ENCODE measurements at places on chromosomes 6 and 20.

DNA sequence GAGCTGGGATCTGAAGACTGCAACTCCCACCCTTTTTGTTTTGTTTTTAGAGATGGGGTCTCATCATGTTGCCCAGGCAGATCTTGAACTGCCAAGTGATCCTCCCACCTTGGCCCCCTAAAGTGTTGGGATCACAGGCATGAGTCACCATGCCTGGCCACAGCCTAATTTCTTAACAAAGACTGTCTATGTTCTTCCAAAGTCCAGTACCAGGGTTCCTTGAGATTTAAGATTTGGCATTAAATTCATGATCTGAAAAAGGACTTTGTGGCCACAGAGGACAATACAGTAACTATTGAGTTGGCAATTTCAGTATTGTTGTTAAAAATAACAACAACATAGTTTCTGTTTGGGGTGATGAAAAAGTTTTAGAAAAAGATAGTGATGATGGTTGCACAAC, 28.7 kb upstream of the BEND3 start:
- H3K4me1 ChIP-seq = no peaks in the 10 kb centered on the region
- no peak overlapping the region for H3K27ac ChIP-seq
- no peak for DNase-seq
- no peak overlapping the region for H3K4me3 ChIP-seq
- no peaks in the 10 kb centered on the region for H3K27me3 ChIP-seq

DNA sequence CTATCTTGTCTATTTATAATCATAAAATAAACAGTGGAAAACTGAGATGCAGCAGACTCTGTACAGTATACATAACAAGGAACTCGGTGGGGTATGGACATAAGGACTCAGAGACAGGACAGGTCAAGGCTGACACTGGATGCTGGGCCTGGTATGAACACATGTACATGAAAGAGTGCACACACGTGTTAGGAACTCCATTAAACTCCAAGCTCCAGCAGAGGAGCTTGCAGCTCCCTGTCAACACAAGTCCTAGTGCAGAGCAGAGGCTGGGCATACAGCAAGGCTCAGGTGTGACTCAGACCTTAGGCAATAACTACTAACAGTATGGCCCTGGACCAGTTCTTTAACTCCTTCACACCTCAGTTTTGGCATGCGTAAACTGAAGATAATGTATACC, 17.1 kb downstream of the NAPB start:
- peak; percentile 53 for DNase-seq
- H3K36me3 ChIP-seq = no peaks in the 10 kb centered on the region
- H3K4me1 ChIP-seq = peaks cover 74% of the 10 kb centered on the region
- no peak overlapping the region for H3K27ac ChIP-seq

GRCh38 chr20:10468340-10468845, 33.3 kb downstream of the SLX4IP start:
- no peak overlapping the region for H3K27ac ChIP-seq
- peaks cover 29% of the 10 kb centered on the region for H3K4me1 ChIP-seq
- DNase-seq = no peak
- H3K36me3 ChIP-seq = no peaks in the 10 kb centered on the region
- no peak overlapping the region for H3K4me3 ChIP-seq

DNA sequence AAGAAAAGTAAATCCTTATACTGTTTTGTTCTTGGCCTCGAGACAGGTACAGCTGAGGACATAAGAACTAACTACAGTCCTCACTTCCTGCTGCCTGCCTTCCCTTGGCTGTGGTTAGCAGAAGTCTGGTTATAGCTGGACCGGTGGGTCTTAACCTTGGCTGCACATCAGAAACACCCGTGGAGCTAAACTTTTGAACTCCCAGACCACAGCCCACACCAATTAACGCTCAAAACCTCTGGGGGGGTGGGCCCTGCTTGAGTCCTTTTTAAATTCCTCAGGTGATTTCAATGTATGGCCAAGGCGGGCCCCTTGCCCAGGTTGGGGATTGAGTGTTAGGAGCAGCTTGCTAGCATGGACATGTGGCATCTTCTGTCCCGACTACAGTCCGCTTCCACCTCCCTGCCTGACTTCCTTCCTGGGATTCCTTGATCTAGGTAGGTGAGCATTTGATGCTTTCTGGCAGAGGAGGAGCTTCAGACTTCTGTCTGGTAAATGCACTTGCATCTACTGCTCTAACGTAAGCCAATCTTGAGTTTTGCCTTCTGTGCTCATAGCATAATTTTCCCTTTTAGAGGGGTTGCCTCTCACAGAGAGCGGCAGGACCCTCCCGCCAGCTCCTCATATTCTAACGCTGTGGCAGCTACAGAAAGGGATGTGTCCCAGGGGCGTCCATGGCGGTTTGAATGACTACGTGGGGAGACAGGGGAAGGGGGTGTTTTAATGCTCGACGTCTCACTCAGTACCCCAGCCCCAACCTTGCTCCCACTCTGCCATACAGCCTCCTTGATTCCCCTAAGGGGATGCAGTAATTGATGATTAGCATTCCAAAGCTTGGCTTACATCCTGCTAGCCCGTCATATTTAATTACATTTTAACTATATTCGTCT, 390.1 kb downstream of the ZFAND3 start:
- no peaks in the 10 kb centered on the region for H3K27me3 ChIP-seq
- H3K4me1 ChIP-seq = peaks cover 12% of the 10 kb centered on the region
- no peak for DNase-seq
- H3K36me3 ChIP-seq = no peaks in the 10 kb centered on the region
- no peak overlapping the region for H3K4me3 ChIP-seq

DNA sequence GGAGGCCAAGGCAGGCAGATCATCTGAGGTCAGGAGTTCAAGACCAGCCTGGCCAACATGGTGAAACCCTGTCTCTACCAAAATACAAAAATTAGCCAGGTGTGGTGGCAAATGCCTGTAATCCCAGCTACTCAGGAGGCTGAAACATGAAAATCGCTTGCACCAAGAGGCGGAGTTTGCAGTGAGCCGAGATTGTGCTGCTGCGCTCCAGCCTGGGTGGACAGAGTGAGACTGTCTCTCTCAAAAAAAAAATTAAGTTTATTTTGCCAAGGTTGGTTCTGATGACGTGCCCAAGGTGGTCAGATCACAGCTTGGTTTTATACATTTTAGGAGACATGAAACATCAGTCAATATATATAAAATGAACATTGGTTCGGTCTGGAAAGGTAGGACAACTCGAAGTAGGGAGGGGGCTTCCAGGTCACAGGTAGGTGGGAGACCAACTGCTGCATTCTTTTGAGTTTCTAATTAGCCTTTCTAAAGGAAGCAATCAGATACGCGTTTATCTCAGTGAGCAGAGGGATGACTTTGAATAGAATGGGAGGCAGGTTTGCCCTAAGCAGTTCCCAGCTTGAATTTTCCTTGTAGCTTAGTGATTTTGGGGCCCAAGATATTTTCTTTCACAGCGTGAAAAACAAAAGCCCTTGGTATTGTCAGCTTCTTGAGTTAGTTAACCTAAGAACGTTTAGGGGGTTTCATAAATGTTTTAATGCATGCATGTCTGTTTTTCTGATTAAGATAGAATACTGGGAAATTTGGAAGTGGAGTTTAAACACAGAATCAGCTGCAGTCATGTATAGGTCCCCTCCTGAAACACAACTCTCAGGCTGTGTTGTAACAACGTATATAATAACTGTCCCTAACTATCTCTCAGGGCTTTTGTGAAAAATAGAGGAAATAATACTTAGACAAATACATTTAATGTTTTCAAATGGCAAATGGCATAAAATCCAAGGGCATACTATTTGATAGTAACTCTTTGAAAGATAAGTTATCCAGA, 16.7 kb downstream of the ACOT13 start:
- H3K4me3 ChIP-seq = no peak overlapping the region
- DNase-seq = no peak
- H3K27ac ChIP-seq = no peak overlapping the region
- H3K36me3 ChIP-seq = no peaks in the 10 kb centered on the region
- no peaks in the 10 kb centered on the region for H3K4me1 ChIP-seq

DNA sequence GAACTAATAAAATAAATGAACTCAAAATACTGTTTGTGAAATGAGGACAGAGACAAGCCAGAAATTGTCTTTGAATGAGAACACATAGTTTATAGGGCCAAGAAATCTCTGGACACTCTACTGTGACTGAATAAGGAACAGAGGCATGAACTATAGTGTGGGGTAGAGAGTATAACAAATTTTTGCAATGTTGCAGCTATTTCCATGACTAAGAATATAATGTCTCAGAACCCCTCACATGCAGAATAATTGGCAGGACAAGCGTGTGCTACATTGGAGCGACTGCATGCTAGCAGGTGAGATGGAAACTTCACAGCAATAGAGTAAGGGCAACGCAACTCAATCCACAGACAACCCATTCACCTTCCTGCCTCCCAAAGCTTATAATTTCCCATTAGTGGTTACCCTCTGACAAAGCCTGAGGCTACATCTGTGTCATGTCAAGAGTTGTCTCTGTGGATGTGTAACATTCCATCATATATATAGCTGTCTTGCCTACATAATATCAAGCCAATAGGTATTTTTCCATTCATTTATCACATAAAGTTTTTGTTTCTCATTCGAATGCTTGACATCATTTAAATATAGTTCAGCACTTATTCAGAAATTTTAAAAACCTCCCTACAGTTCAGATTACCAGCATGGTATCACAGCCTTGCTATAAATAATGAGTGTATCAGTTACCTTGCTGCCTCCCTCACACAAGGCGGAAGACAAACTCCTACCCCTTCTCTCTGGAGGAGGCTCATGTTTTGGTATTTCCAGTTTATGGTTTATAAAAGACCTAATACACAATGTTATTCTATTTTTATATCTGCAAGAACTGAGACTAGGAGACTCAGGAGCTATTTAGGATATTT, 47.9 kb upstream of the ECHDC1 start:
- DNase-seq = no peak
- no peaks in the 10 kb centered on the region for H3K27me3 ChIP-seq
- no peak overlapping the region for H3K4me3 ChIP-seq
- no peaks in the 10 kb centered on the region for H3K36me3 ChIP-seq
- no peak overlapping the region for H3K27ac ChIP-seq
- H3K4me1 ChIP-seq = no peaks in the 10 kb centered on the region

GRCh38 chr6:40550202-40551101, 36.7 kb downstream of the LRFN2 start:
- no peak overlapping the region for H3K4me3 ChIP-seq
- no peaks in the 10 kb centered on the region for H3K27me3 ChIP-seq
- no peak overlapping the region for H3K27ac ChIP-seq
- H3K4me1 ChIP-seq = no peaks in the 10 kb centered on the region
- DNase-seq = peak; percentile 62
- H3K36me3 ChIP-seq = no peaks in the 10 kb centered on the region

- no peaks in the 10 kb centered on the region for H3K27me3 ChIP-seq
- no peaks in the 10 kb centered on the region for H3K36me3 ChIP-seq
- no peak overlapping the region for H3K27ac ChIP-seq
- H3K4me1 ChIP-seq = peaks cover 4% of the 10 kb centered on the region
- no peak overlapping the region for H3K4me3 ChIP-seq
Measured at GRCh38 chr6:112008482-112008881, 45.4 kb upstream of the CCN6 start.

GRCh38 chr6:128346569-128346968, 173.8 kb downstream of the PTPRK start:
- no peak overlapping the region for H3K27ac ChIP-seq
- no peaks in the 10 kb centered on the region for H3K4me1 ChIP-seq
- H3K4me3 ChIP-seq = no peak overlapping the region
- no peaks in the 10 kb centered on the region for H3K36me3 ChIP-seq
- DNase-seq = no peak

DNA sequence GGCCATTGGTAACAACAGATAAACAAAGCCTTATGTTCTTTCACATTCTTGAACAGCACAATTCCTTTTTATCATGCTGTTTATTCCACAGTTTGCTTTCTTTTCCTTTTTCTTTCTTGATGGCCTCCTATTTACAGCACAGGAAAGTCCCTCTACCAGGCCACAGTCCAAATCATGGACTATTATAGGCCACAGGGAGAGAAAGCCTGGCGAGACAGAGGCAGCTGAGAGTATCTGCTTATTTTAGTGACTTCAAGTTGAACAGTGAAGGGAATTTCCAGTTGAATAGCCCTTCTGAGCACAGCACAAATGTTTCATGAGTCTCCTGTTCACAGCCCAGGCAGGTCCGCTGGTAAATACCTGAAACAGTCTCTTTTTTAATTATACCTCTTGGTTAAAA, 263.7 kb upstream of the ARID1B start:
- H3K27ac ChIP-seq = no peak overlapping the region
- no peaks in the 10 kb centered on the region for H3K4me1 ChIP-seq
- H3K4me3 ChIP-seq = no peak overlapping the region
- no peak for DNase-seq
- no peaks in the 10 kb centered on the region for H3K27me3 ChIP-seq
- no peaks in the 10 kb centered on the region for H3K36me3 ChIP-seq

DNA sequence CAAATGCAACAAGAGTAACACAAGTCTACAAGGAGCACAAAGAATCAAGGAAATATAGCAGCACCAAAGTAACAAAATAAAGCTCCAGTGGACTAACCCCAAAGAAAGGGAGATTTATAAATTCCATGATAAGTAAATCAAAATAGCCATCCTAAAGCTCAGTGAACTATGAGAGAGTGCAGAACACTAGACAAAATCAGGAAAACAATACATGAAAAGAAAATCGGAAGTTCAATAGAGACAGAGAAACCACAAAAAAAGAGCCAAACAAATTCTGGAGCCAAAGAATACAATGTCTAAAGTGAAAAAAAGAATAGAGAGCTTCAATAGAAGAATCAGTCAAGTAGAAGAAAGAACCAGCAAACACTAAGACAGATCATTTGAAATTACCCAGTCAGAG, 247.3 kb upstream of the TENT5A start:
- no peaks in the 10 kb centered on the region for H3K36me3 ChIP-seq
- no peak overlapping the region for H3K27ac ChIP-seq
- no peak overlapping the region for H3K4me3 ChIP-seq
- H3K27me3 ChIP-seq = no peaks in the 10 kb centered on the region

DNA sequence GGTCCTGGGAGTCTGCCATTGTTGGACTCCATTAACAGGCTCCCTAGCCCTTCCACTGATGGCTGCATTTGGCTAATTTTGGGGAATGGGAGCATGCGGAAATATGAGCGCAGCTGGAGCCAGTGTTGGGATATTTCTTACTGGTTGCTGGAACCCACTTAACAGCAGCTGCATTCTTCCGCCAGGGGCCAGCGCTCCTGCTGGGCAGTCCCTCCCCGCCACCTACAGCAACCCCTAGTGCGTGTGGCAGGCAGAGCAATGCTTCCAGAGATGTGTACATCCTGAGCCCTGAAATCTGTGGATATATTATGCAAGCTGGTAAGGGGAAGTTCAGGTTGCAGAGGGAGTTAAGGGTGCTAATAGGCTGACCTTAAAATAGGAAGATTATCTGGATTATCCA, 16.4 kb downstream of the CST8 start:
- H3K27ac ChIP-seq = no peak overlapping the region
- H3K4me3 ChIP-seq = no peak overlapping the region
- H3K27me3 ChIP-seq = no peaks in the 10 kb centered on the region
- no peak for DNase-seq

DNA sequence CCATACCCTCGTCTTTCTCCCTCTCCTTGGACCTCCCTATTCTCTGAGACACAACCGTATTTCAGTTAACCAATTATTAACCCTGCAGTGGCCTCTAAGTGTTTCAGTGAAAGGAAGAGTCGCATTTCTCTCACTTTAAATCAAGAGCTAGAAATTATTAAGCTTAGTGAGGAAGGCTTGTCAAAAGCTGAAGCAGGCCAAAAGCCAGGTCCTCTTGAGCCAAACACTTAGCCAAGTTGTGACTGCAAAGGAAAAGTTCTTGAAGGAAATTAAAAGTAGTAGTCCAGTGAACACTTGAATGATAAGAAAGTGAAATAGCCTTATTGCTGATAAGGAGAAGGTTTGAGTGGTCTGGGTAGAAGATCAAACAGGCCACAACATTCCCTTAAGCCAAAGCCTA, 58.3 kb downstream of the SNX9 start:
- no peak overlapping the region for H3K27ac ChIP-seq
- H3K36me3 ChIP-seq = no peaks in the 10 kb centered on the region
- H3K4me3 ChIP-seq = no peak overlapping the region
- H3K4me1 ChIP-seq = no peaks in the 10 kb centered on the region
- DNase-seq = no peak

All from adrenal gland (tissue), 19 donors.